ENCODE measurements at places on chromosomes 13 and 19.
A peak's percentile ranks its signal among the peaks of the same experiment; 100 is the strongest.

DNA sequence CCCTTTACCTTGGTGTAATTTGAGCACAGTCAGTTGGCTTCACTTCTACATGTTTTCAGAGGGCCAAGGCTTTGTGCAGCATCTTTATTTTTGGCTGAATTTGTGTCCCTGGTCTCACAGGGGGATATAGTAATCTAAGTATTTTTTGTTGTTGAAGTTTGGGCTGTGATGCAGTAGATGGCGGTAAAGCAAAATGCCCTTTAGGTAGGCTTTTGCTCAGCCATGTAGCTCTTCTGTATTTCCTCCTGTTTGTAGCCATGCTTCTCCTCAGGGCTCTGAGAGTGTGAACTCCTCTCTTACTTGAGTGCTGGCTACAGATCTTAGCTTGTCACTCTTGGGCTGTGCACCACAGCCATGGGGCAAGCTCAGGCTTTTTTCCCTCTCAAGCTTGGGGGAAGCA, 328.6 kb downstream of the SLITRK5 start:
- no peak for DNase-seq

- DNase-seq = no peak
Measured at GRCh38 chr13:99307648-99308339, 595 bp upstream of the GPR183 start.

DNA sequence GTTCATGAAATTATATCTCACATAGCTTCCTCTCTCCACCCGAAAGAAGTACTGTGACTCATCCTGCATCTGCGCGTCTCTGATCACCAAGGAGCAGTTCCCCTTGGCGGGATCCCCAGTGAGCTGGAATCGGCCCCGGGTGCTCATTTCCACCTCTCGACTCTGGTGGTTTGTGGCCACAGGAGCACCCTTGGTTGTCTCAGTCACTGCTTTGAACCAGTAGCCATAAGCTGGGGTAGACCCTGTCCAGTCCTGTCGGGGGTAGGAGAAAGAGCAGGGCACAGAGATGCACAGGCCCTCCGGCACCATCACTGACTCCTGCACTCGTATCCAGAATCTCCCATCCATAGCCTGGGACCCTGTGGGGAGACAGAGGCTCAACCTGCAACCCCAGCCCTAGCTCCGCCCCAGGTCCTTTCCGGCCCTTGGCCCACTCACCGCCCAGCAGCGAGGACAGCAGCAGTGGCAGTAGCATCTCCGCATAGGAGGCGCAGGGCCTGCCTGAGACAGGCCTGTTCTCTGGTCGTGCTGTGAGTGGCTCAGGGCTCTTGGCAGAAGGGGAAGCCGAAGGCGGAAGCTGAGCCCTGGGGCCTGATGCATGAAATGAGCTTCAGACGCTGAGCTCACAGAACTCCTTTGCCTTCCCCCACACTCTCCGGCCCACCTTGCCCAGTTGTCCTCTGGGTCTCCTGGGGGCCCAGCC, at the start of gene SIGLEC10:
TSS of gene SIGLEC10 (minus strand) at position 536 of the 703 bp plus-strand sequence. CDS start at position 475, 61 bp downstream.
- no peak for DNase-seq

GRCh38 chr19:2569596-2570465, 93.9 kb downstream of the GADD45B start:
- DNase-seq = no peak

GRCh38 chr13:110538632-110539031, 22.9 kb downstream of the RAB20 start:
- DNase-seq = no peak

GRCh38 chr13:20065516-20065915, 95.3 kb downstream of the GJA3 start:
- no peak for DNase-seq

DNA sequence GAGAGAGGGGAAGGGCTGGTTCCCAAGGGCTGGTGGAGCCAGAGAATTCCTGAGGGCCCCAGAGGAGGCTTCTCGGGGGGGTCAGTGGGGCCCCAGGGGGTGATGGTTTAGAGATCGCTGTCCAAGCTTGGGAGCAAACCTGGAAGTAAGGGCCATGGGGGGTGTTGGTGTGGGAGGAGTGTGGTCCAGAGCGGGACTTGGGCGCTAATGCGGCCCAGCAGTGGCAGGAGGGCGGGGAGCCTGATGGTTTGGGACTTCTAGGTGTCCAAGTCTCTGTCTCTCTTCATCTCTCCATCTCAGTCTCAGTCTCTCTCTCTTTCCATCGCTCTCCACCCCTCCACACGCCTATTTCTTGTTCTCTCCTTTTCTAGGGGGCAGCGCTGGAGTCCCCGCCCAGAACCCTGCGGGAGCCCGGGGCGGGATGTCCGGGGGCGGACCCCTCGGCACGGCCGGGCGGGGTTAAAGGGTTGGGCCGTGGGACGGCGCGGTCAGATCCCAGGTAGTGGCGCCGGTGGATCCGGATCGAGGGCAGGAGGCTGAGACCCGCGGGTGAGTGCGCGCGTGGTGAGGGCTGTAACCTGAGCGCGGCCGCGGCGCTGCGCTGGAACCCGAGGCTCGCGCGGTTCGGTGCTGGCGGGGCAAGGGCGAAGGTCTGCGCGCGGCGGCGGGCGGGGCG, at the start of gene CYP4F22:
TSS of gene CYP4F22 (plus strand) at position 491 of the 676 bp plus-strand sequence. CDS start 16,812 bp downstream, outside the sequence.
- DNase-seq = no peak

DNA sequence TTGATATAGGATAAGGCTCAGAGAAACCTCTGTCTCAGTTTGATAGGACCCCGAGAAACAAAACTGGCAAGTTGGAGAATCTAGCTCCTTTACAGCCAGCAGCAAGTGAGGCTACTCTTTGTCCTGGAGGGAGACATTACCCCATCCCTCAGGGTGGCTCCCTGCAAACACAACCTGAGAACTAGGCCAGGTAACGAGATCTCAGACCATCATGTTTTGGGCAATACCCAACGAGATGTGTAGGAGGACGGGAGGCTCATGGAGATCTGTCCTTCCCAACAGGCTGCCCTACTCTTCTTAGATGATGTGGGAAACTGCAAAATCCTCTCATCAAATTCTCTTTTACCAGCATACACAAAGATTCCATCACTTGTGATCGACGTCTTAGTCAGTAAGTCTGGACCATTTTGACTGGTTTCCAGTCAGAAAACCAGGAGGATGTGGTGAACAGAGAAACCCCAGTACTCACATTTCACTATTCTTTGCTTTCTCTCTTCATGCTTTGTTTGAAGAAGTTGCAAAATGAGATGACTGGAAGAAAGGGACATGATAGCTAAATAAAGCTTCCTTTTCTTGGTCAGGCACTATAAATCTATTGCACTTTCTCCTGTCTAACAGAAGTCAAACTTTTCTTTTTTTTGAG, 6.0 kb upstream of the CTU1 start:
- DNase-seq = no peak

GRCh38 chr19:1949304-1950101, 8.5 kb downstream of the CSNK1G2 start:
- no peak for DNase-seq

DNA sequence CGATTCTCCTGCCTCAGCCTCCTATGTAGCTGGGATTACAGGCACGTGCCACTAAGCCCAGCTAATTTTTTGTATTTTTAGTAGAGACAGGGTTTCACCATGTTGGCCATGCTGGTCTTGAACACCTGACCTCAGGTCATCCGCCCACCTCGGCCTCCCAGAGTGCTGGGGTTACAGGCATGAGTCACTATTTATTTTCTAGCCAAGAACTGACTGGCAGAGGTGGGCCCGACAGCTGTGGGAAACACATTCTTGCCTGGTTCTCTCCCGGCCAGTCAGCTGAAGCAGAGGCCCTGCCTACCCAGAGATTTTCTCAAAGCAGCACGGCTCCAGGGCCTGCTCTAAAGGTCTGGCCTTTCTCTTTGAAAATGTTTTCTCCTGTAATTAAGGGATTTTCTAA, 108.0 kb downstream of the KCTD15 start:
- no peak for DNase-seq

- peak; percentile 58 for DNase-seq
Measured at GRCh38 chr19:10000171-10000826, 10.0 kb downstream of the COL5A3 start.

DNA sequence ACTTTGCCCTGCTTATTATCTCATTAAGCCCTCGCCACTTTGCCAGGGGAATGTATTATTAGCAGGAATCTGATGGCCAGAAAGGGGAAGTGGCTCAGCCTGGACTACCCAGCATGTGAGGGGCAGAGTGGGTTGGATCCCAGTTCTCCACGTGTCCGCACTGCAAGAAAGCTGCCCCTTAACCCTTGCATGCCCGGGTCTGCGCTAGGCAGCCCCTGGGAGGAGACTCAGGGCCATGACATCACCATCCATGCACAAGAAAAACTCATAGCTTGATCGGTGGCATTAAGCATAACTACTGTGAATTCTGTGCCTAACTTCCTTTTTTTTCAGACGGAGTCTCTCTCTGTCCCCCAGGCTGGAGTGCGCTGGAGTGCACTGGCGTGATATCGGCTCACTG, 8.9 kb downstream of the CACNG8 start:
- DNase-seq = no peak

All from NCI-H460 (cell line).